Cerebellar nuclear complex (tissue), 1 donor: ENCODE measurements at places on chromosomes 16 and 17.

- DNase-seq: no peak
Observed at GRCh38 chr17:20111538-20111937, 102.4 kb downstream of the SPECC1 start.

DNA sequence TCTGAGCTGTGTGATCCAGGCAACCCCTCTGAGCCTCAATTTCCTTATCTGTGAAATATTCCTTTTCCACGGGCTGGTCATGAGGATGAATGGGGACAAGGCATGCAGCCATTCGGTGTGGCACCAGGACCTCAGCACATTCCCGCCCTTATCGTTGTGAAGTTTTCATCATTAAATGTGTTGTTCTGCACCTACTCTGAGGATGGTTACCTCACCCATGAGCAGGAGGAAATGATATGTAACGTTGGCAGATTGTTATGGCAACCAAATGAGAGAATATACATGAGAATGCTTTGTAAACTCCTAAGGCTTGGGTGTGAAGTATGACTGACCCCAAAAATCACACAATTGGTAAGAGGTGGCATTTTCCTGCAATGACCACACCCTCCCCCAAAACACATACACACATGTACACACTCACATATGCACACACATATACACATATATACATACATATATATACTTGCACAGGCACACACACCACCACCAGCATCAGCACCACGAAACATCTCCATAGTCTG lies 39.5 kb downstream of the SMARCE1 start:
- DNase-seq: no peak

DNA sequence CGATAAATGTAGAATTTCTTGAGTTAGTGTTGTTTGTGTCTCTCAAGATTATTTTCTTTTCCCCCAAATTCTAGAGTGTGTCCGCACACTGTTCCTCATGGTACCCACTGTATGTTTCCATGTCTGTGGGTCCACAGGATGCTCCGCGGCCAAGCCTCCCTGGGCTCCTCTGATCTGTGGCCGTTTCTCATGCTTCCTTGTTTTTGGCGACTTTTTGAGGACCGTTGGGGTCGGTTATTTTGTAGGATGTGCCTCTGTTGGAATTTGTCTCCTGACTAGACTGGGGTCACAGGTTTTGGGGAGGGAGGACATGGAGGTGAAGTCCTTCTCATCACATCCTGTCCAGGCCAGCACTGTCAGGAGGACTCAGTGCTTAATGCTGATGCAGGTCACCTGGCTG lies 140.0 kb downstream of the LAT start:
- DNase-seq: no peak

GRCh38 chr16:82761858-82762257 lies 135.1 kb downstream of the CDH13 start:
- DNase-seq: no peak

DNA sequence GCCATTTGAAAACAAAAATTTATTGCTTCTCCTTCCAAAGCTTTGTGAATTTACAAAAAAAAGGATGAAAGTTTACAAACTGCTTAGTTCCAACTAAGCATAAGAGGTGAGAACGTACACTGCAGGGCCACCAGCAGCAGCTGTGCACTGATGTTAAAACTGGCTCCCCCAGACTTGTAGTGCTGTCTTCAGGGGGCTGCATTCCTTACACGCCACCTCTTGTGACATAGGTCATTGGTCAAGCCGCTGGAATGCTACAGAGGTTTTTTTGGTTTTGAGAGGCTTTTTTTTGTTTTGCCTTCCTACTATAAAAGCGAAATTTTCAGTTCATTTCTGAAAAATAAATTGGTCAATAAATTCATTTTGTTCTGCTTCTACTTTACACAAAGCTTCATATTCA lies 6.9 kb downstream of the IFT20 start:
- DNase-seq: no peak
